Cardiac muscle cell (in vitro differentiated cells and primary cell): ENCODE measurements at places on chromosomes 1 and 21.
A peak's percentile ranks its signal among the peaks of the same experiment; 100 is the strongest.

- no peak for DNase-seq
- H3K36me3 ChIP-seq: no peaks in the 10 kb centered on the region
- H3K4me1 ChIP-seq: no peaks in the 10 kb centered on the region
- H3K27ac ChIP-seq: no peak overlapping the region
These were observed 153.1 kb upstream of the CXADR start for GRCh38 chr21:17359781-17360180.

DNA sequence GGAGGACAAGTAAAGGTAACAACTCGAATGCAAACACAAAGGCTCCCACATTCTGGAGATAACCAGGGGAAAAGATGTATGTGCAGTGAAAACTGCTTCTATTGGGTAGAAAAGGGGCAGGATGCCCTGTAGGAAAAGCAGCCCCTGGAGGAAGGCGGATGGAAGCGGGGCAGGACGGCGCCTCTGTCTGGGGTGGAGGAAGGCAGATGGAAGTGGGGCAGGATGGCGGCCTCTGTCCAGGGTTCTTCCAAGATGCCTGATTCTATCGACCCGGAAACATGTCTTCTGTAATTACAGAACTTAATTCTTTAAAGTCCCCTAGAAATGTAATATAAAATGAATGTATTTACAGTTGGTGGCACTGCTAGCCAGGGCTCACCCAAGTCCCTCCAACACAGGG, 24.0 kb upstream of the LRRC47 start:
- no peak for DNase-seq
- no peak overlapping the region for H3K27ac ChIP-seq
- H3K4me1 ChIP-seq: no peaks in the 10 kb centered on the region
- H3K27me3 ChIP-seq: no peaks in the 10 kb centered on the region
- H3K4me3 ChIP-seq: no peak overlapping the region

- peak; percentile 66 for DNase-seq
- H3K27me3 ChIP-seq: no peaks in the 10 kb centered on the region
- peak overlapping the region; percentile 94 for H3K27ac ChIP-seq
- H3K4me3 ChIP-seq: peak overlapping the region; percentile 66
- H3K4me1 ChIP-seq: peaks cover 4% of the 10 kb centered on the region
- H3K36me3 ChIP-seq: peaks cover 28% of the 10 kb centered on the region
These were observed 548 bp upstream of the CDC20 start for GRCh38 chr1:43358121-43358745.

DNA sequence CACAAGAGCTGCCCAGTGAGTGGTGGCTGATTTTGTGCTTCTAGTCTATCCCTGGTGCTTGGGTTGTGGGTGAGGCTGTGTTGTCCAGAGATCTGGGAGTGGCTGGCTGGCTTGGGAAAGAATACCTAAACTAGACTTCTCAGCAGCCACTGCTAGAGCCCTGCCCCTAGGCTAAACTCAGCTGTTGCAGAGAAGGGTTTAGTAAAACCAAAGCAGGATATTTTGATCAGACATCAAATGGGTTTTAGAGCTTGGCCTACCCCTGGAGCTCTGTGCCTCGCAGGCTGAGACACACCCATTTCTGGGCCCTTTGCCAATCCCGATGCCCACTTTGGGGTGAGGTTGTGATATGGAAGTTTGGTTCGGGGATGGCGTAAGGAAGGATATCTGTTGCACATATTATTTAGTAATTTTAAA, 88.5 kb downstream of the UCK2 start:
- H3K27ac ChIP-seq: no peak overlapping the region
- no peaks in the 10 kb centered on the region for H3K27me3 ChIP-seq
- no peak for DNase-seq
- H3K4me1 ChIP-seq: no peaks in the 10 kb centered on the region
- H3K36me3 ChIP-seq: no peaks in the 10 kb centered on the region

GRCh38 chr1:110674337-110675059, at the start of gene KCNA3:
Gene KCNA3, minus strand, starts transcription at chr1:110674940. Its CDS starts 131 bp downstream, at chr1:110674809.
- H3K4me3 ChIP-seq: peak within 1 kb of the TSS; percentile 39
- DNase-seq: peak; percentile 9
- H3K27ac ChIP-seq: no peak within 1 kb of the TSS

- no peaks in the 10 kb centered on the region for H3K27me3 ChIP-seq
- H3K36me3 ChIP-seq: peaks cover 25% of the 10 kb centered on the region
- no peak for DNase-seq
- no peaks in the 10 kb centered on the region for H3K4me1 ChIP-seq
- no peak overlapping the region for H3K27ac ChIP-seq
- H3K4me3 ChIP-seq: no peak overlapping the region
These were observed 35.3 kb downstream of the B3GALNT2 start for GRCh38 chr1:235468970-235469369.

- no peak overlapping the region for H3K4me3 ChIP-seq
- no peaks in the 10 kb centered on the region for H3K4me1 ChIP-seq
- no peak overlapping the region for H3K27ac ChIP-seq
- H3K36me3 ChIP-seq: no peaks in the 10 kb centered on the region
These were observed 229.6 kb upstream of the KIAA0040 start for GRCh38 chr1:175422156-175422555.

GRCh38 chr1:190119683-190120082, 358.0 kb downstream of the BRINP3 start:
- no peaks in the 10 kb centered on the region for H3K4me1 ChIP-seq
- DNase-seq: no peak
- H3K27me3 ChIP-seq: no peaks in the 10 kb centered on the region
- no peaks in the 10 kb centered on the region for H3K36me3 ChIP-seq
- no peak overlapping the region for H3K27ac ChIP-seq
- no peak overlapping the region for H3K4me3 ChIP-seq

- no peak for DNase-seq
- H3K36me3 ChIP-seq: no peaks in the 10 kb centered on the region
- H3K27me3 ChIP-seq: no peaks in the 10 kb centered on the region
- no peaks in the 10 kb centered on the region for H3K4me1 ChIP-seq
- no peak overlapping the region for H3K4me3 ChIP-seq
These were observed 57.0 kb downstream of the SLC22A15 start for GRCh38 chr1:116033322-116033721.

GRCh38 chr1:76274302-76274701, 199.8 kb downstream of the ST6GALNAC3 start:
- H3K36me3 ChIP-seq: no peaks in the 10 kb centered on the region
- H3K27me3 ChIP-seq: no peaks in the 10 kb centered on the region
- DNase-seq: no peak
- H3K4me1 ChIP-seq: peaks cover 13% of the 10 kb centered on the region

GRCh38 chr1:102919659-102920058, 188.7 kb downstream of the COL11A1 start:
- H3K4me1 ChIP-seq: no peaks in the 10 kb centered on the region
- peak; percentile 42 for DNase-seq
- no peaks in the 10 kb centered on the region for H3K27me3 ChIP-seq
- no peak overlapping the region for H3K27ac ChIP-seq
- H3K36me3 ChIP-seq: peaks cover 7% of the 10 kb centered on the region

DNA sequence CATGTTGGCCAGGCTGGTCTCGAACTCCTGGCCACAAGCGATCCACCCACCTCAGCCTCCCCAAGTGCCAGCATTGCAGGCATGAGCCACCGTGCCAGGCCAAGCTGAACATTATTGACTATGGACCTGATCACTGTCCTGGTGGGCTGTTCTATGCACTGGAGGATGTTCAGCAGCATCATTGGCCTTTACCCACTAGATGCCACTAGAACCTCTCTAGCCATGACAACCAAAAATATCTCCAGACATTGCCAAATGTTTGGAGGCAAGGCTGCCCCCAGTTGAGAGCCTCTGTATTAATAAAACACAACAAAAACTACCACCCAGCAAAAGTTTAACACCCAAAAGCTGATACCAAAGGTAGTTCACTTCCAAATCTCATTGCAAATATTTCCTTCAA, 110.8 kb upstream of the SOD1 start:
- H3K27ac ChIP-seq: no peak overlapping the region
- peaks cover 7% of the 10 kb centered on the region for H3K4me1 ChIP-seq
- no peaks in the 10 kb centered on the region for H3K36me3 ChIP-seq
- no peak overlapping the region for H3K4me3 ChIP-seq

GRCh38 chr1:209506101-209506500, 77.4 kb upstream of the CAMK1G start:
- no peaks in the 10 kb centered on the region for H3K36me3 ChIP-seq
- no peak overlapping the region for H3K4me3 ChIP-seq
- H3K27me3 ChIP-seq: no peaks in the 10 kb centered on the region
- H3K4me1 ChIP-seq: no peaks in the 10 kb centered on the region

GRCh38 chr1:56394298-56394697, 185.1 kb downstream of the PLPP3 start:
- DNase-seq: no peak
- peaks cover 18% of the 10 kb centered on the region for H3K4me1 ChIP-seq
- H3K27ac ChIP-seq: no peak overlapping the region
- H3K4me3 ChIP-seq: no peak overlapping the region
- H3K27me3 ChIP-seq: no peaks in the 10 kb centered on the region
- no peaks in the 10 kb centered on the region for H3K36me3 ChIP-seq

GRCh38 chr1:100796046-100796445, 76.5 kb downstream of the VCAM1 start:
- no peaks in the 10 kb centered on the region for H3K27me3 ChIP-seq
- DNase-seq: peak; percentile 29
- H3K4me1 ChIP-seq: peaks cover 31% of the 10 kb centered on the region

DNA sequence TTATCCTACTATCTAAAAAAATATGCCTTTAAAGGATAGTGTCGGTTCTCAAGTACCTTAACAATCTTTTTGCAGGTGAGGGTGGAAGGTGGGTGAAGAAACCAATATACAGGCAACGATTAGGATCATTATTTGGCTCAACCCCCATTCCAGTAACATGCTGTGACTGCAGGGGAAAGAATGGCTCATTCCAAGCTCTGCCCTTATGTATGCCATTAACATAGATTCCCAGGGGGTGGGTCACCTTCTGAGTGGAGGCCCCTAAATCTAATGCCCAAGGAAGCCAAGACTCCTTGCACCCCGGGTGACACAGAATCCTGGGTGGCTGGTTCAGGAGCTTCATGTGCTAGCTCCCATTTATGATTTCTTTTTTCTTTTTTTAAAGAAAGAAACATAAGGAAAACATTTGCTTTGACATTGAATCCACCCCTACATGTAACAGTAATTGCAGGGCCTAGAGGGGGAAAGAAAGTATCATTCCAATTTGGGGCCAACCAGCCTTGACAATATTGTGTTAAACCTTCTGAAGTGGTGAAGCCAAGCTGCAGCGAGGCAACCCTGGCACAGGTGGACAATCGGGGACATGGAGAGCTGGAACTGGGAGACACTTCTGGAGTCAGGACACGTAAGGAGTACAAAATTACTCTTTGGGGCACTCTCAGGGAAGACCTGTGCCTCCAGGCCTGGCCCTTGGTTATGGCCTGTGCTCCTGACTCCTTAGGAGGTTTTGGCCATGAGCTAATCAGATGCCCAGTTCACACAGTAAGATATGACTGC, 200.3 kb downstream of the PBX1 start:
- H3K27ac ChIP-seq: peak overlapping the region; percentile 65
- no peak overlapping the region for H3K4me3 ChIP-seq
- no peaks in the 10 kb centered on the region for H3K27me3 ChIP-seq

DNA sequence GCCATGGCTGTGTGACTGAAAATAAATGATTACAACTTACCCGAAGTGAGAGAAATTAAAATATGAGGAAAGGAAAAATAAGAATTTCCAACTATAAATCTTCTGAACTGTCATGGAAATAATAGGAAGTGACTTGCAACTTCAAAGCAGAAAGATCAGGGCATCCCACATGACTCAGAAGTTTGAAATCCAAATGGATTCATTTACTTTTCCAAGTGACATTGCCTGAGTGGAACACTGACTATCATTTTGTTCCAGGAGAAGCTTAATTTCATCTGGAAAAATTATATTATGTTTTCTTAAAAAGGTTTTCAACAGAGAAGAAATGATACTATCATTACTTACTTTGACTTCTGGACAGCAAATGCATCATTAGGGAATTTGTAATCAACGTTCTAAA, 110.8 kb downstream of the GREM2 start:
- H3K27ac ChIP-seq: no peak overlapping the region
- H3K36me3 ChIP-seq: no peaks in the 10 kb centered on the region
- H3K27me3 ChIP-seq: no peaks in the 10 kb centered on the region
- H3K4me1 ChIP-seq: peaks cover 5% of the 10 kb centered on the region
- H3K4me3 ChIP-seq: no peak overlapping the region

- H3K4me3 ChIP-seq: no peak overlapping the region
- no peaks in the 10 kb centered on the region for H3K27me3 ChIP-seq
- no peaks in the 10 kb centered on the region for H3K36me3 ChIP-seq
- no peak for DNase-seq
- no peaks in the 10 kb centered on the region for H3K4me1 ChIP-seq
- no peak overlapping the region for H3K27ac ChIP-seq
These were observed 39.6 kb upstream of the PBX1 start for GRCh38 chr1:164519426-164519825.
